ENCODE measurements at places on chromosomes 2 and 18.

DNA sequence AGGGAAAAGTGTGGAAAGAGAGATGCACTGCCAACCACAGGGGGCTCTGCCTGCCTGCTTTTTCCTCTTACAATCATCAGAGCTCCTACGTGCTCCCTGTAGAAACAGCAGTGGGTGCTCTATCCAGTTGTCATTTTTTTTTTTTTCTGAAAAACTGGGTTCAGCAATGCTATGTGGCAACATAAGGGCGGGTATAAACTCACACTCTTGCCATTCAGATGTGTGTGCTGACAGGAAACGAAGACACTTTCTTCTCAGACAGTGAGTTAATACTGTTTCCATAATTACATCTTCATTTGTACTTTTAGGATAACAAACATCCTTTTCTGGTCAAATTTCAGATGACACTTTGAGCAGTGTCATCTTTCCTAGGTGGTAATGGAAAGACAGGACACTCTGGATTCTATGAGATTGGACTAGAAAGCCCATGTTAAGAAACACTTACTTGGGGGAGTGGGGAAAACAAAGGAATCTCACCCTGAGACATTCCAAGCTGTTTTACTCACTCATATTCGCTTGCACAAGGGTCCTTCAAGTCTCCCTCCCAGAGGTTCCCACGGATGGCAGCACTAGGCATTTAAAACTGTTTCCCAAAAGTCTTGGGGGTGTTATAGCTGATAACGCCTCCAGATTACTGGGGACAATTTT, 41.3 kb downstream of the CCDC93 start:
- no peak for DNase-seq

DNA sequence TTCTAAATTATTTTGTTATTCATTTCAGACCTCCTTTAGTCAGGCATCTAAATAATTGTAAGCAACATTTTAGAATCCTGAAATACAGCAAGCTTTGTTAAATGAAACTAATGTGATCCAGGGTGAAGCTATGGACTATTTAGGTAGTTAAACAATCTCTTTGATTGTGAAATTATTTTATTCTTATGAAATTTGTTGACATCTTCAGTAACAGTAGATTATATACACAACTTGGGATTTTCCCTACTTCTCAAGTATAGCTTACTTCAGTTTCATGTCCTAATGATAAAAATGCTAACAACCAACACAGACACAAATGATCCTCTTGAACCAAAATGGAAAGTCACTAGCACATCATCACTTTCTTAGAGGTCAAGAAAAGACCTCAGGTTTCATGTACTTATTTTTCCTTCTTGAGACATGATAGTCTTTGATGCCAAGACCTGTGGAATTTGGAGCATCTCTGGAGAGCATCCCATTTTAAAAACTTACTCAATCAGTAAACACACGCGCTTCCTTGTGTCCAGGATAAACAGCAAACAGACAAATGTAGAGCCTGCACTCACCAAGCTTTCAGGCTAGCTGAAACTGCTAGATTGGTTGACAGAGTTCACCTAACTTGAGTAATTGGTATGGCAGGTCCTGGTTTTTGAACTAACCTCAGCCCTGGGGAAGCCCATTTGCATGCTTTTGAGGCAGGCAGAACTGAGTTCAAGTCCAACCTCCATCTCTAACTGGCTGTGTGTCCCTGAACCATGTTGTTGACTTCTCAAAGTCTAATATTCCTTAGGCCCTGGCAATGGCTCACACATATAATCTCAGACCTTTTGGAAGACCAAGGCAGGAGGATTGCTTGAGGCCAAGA, 47.8 kb downstream of the KCTD18 start:
- no peak for DNase-seq

DNA sequence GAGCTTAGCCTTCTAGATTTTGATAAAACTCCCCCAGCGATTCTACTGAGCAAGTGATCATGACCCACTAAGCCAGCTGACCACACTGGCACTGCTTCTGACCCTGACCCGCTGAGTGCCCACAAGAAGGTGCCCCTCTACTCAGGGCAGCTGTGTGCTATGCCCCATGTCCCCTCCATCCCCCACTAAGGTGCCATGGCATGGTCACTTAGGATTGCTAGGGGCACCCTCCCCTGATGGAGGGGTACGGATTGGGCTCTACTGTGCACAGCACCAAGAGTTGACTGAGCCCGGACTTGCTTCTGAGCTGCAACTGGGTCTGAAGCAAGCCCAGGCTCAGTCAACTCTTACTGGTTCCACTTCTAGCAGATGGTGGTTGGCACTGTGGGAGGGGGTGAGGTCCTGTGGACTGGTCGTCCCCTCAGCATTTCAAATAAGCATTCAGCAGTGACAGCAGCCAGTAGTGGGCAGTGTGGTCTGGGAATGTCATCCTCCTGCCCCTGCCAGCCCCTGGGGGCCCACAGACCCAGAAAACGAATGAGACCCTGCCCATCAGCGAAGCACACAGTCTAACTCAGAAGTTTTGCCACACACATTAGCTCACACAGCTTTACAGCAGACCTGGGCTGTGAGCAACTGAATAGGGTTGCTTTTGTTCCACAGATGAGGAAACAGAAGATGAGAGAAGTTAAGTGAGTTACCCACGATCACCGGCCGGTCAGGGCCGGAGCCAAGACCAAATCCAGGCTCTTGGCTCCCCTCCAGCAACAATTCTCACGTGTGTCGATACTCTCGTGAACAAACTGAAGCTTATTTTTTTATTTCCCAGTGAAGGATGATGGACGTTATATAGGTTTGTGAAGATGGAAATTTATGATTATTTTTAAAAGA, 52.1 kb upstream of the FOSL2 start:
- DNase-seq = no peak

GRCh38 chr2:43051338-43051737, 175.1 kb downstream of the ZFP36L2 start:
- no peak for DNase-seq
